Effector CD8-positive, alpha-beta T cell (primary cell): ENCODE measurements at places on chromosomes 2 and 18.

GRCh38 chr2:19120181-19120580 is 238.2 kb downstream of the OSR1 start:
- no peak for DNase-seq

- DNase-seq: no peak
Measured at GRCh38 chr2:147502711-147503290, 342.0 kb upstream of the ACVR2A start.

- no peak for DNase-seq
Measured at GRCh38 chr18:7725897-7726296, 158.8 kb downstream of the PTPRM start.

DNA sequence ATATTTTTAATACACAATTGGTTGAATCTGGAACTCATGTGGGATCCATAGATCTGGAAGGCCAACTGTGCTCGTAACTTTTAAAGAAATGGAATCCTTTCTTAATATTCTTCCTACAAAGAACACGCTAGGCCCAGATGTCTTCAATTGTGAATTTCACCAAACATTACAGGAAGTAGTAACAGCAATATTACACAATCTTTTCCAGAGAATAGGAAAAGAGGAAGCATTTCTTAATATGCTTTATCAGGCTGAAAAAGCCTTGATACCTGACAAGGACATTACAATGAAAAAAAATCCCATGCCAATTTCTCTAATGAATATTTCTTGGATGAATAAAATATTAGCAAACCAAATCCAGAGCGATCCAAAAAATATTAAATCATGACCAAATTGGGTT is 80.3 kb upstream of the HAAO start:
- DNase-seq: no peak

- no peak for DNase-seq
Measured at GRCh38 chr2:53403792-53404413, 363.7 kb upstream of the CHAC2 start.

GRCh38 chr2:149055751-149056150 is 17.3 kb downstream of the LYPD6B start:
- DNase-seq: no peak

DNA sequence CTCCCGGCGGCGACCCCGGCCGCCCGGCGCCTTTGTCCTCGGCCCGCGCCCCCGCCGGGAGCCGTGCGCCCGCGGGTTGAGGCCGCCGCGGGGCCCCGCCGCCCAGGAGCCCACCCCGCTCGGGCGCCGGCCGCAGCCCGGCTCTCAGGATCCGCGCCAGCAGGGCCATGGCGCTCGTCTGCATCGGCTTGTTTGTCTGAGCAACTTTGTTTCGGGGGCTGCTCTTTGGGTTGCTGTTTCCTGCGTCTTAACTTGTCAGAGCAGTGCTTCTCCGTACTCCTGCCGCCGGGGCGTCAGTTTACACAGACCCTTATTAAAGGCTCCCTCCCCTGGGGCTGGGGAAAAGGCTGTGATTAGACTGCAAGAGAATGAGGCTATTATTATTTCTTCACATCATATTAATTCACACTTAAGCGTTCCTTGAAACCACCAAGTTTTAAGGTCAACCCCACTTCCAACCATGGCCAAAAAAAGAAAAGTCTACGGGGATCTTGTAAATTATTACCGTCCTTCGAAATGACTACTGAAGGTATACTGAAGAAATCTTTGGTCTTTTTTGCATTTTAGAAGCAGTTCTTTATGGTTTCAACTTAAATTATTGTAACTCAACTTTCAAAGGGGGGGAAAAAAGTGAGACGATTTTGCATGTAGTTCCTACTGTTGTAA is at the start of gene CYP27C1:
Gene CYP27C1, minus strand, starts transcription at position 198 of the 666 bp plus-strand sequence. Its CDS starts 29 bp downstream, at position 169.
- no peak for DNase-seq

DNA sequence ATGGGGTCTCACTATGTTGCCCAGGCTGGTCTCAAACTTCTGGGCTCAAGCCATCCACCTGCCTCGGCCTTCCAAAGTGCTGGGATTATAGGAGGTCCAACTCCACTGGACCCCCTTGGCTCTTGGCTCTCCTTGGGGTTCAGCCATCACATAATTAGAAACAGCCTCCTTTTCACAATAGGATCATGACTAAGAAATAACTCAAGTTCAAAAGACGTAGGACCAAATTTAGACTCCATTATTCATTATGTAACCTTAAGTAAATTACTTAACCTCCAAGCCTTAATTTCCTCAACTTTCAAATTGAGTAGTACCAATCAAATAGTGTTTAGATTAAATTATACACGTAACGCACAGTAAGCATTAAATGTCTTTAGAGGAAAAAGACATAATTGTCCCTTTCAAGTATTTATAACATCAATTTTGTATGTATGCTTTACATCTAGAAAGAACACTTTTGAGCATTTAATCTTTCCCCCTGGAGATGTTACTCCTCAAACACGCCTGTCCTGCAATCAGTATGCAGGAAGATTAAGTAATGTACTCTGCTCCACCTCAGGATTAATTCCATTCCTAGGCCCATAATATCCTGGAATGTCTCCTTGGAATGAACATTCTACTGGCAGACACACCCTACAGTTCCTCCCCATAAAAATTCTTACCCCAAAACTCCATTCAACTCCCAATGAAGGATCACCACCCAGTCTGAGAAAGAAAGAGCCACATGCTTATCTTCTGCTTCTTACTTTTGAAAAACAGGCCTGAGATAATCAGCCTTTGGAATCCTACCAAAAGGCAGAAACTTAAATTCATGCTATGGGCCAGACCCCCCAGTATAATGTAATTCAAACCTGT is 49.1 kb downstream of the COBLL1 start:
- no peak for DNase-seq

DNA sequence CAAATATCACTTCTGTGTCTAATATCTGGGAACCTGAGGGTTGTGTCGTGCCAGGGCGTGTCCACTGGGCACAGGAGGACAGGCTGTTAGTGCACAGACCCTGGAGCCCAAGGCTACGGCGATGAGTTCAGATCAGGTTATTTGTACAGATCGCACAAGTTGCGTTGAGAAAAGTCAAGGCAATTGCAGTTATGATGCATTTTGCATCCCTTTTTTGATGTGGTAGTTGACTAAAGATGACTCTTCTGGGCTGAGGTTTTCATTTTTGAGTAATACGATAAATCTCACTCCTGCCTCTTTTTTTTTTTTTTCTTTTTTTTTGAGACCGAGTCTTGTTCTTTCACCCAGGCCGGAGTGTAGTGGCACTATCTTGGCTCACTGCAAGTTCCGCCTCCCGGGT is 7.2 kb downstream of the RBFA start:
- DNase-seq: no peak

DNA sequence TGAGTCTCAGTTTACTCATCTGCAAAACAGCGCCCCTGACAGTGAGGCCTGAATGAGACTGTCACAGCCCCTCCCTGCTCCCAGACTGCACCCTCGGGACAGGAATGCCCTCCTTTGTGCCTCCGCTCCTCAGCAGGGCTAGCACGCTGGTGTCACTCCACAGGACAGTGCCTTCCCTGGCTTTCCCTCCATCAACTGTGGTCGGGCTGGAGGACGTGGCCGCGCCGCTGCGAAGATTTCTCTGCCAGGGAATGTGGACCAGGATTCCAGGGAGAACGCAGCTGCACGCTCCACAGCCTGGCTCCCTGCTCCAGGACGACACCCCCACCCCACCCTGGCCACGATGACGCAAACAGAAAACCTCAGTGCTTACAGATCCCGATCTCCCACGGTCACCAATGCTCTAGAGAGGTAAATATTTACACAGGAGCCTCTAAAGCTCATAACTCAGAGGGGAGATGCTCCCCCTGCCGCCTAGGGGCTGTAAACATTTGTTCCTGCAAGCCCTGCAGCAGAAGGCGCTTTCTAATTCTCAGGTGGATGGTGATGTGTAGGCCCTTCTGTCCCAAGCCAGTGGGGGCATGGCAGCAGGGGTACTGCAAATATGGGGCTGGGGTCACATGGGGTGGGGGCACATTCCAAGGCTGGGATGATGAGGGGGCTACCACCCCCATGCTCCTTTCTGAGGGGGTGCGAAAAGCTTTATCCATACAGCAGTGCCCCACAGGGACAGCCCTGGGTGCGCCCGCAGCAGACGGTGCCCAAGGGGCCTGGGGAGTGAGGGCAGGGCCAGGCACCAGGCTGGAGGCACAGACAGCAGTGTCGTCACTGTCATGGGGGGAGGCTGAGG is 12.4 kb downstream of the HS6ST1 start:
- DNase-seq: no peak

DNA sequence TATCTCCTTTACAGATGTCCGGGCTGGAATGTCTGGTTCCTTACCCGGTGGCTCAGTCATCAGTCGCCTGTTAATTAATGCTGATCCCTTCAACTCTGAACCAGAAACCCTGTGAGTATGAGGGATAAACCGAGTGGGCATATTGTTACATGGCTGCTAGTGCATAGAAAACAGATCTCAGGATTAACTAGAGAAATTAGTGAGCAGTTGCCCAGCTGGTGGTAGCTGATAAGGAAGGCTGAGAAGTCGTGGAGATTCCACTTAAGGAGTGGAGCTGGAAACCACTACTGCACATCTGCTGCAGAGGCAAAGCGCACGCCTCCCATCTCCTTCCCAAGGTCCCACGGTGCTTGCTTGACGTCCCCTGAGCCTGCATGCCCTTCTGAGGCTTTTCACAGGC is 97.7 kb downstream of the DGKD start:
- DNase-seq: no peak

DNA sequence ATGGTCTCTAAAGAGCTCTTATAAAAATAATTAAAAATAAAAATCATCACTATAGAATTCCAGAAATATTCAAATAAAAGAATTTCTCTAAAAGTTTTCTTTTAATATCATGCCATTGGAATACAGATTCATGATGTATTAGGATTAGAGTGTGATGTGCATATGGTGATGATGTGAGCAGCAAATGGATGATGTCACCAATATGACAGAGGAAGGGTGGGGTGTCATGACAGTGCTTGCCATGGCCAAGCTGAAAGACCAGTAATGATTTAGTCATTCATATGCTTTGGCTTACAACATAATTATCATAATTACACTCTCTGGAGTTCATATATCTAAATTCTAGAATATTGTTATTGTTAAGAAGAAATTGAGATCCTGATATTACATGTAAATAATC is 27.4 kb upstream of the TTC32 start:
- DNase-seq: no peak

DNA sequence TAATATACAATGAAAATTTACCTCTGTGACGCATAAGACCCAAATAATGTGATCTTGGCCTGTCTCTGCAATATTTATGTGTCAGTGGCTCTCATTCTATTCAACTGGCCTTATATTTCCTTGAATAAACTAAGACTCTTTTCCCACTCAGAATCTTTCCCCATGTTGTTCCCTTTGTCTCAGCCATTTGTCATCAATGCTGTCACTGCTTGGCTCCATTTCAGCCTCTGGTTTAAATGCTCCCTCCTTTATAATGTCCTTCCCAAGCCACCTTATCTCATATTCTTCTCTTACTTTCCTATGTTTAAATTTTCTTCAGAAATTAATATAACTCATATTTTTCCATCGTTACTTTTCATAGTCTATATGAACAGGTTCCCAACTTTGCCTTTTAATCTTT is 158.3 kb upstream of the DTNA start:
- DNase-seq: no peak

DNA sequence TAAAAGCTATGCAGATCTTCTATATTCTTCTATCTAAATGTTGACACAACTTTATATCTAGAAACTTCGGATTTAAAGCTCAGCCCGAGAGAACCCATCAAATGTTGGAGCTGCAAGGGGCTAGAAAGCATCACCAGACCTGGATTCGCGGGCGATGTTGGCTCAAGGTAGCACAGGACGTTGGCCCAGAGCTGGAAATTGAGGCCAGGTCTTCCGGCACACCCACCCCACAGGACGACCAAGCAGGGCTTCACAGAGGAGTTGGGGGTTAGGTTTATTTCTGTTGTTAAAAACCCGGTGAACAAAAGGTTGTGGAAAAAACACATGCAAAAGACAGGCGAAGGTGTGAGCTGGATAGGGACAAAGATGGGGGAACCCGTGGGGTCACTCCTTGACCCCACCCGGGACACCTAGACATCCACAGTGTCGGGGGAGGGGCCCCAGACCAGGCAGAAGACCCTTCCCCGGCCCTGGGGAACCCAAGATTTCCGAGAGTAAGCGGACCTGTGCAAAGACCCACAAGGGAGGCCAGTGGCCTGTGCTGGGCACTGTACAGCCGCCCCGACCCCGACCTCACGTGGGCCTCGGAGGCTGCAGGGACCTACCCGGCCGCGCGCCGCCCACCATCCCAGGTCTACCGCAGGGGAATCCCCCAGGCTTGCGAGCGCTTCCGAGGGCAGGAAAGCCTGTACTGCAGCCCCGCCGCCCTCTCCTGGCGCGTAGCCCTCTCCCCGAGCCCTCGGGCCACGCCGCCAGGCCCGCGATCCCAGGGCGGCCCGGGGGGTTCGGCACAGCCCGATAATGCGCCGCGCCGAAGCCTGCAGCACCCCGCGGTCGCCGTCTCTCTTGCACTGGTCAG is 1.8 kb upstream of the AGBL5 start:
- peak; percentile 40 for DNase-seq

GRCh38 chr18:21393986-21394385 is 152.0 kb downstream of the GREB1L start:
- no peak for DNase-seq

DNA sequence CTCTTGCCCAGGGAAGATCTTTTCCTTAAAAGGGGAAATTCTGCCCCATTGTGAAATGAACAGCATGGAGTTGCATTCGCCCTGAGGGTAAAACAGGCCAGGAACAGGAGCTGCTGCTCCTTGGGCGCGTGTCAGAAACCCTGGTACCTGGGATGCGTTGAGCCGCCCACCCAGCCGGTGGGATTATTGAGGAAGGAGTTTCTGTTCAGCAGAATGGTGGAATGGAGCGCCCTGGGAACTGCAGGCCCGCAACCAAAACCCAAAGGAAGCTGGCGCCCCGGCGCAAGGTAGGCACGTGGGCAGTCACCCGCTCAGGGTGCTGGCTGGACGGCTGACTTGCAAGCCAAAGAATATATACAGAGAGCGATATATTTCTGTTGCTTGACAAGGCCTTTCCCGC is 73.5 kb downstream of the MTCL1 start:
- no peak for DNase-seq

DNA sequence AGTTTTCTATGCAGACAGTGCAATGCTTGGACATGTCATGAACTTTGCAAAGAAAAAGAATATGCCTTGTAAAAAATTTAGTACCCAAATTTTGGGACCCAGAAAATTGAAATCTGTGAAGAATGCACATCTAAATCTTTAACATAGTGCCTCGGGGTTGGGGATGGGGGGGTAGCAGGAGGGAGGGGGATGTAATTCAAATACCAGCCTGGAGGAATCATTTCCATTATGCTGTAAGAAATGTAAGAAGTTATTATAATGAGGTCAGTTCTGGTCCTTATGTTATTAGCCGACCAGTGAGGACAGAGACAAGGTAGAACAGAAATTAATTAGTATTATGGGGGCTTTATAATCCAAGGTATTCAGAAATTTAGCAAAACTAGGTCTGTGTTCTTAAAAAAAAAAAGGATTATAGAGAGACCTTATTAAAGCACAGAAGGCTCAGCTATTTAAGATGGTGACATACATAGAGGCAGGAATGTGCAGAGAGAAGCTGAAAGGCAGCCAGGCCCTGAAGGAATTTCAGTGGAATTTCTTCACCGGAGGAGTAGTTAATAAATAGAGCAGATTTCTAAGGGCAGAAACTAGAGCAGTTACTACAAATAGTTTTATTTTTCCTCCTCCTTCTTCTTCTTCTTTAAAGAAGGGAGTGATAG is 89.0 kb upstream of the RBMS1 start:
- no peak for DNase-seq
